ENCODE measurements at places on chromosomes 6 and 20. TPM values are rescaled to one million over a fixed set of nuclear protein-coding genes. Genes with fewer than 3 reads are reported as not detected.

Gene LPIN3
- total RNA-seq = 3.7 TPM

Gene GNAS-AS1
- not detected for total RNA-seq

Gene RBL1
- 13.6 TPM for total RNA-seq

Gene UFL1
- total RNA-seq = 15.0 TPM

Gene PLAGL1
- total RNA-seq = 13.0 TPM

All from mammary microvascular endothelial cell (primary cell).